Kidney (tissue), 22 donors: ENCODE measurements at places on chromosomes 11 and 22.

DNA sequence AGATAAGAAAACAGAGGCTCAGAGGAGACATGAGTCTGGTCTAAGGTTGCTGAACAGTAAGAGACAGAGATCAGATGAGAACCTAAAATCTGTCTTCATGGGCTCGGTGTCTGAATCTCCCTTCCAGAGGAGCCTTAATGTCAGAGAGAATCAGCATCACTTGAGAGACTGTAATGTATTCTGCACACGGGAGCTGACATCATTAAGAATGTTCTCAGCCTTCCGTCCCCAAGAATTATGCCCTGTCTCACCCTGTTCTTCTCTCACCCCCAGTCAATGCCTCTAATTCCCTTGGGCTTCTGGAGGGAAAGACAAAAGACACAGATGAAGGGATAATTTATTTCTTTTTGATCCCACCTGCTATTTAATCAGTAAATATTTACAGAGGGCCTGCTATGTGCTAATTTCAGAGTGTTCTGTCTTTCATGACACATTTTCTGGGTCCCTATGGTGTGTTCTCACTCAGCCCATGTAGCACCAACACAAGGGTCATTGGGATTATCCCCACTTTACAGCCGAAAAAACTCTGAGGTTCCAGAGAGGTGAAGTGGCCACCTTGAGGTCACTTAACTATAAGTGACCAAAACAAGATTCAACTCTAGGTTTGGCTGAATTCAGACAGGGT is 61.8 kb downstream of the CD82 start:
- DNase-seq, result no peak

- DNase-seq, result peak; percentile 74
Observed at GRCh38 chr11:122711831-122712381, 56.4 kb downstream of the UBASH3B start.

DNA sequence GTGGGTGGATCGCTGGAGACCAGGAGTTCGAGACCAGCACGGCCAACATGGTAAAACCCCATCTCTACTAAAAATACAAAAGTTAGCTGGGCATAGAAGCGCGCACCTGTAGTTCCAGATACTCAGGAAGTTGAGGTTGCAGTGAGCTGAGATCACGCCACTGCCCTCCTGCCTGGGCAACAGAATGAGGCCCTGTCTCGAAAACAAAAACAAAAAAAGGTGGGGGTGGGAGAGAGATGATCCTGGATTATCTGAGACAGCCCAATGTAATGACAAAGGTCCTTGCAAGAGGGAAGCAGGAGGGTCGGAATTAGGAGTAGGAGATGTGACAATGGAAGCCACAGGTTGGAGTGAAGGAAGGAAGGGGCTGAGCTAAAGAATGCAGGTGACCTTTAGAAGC is 87.6 kb upstream of the APOA1 start:
- no peak for DNase-seq

- DNase-seq, result no peak
Observed at GRCh38 chr11:11580841-11581411, 40.9 kb downstream of the GALNT18 start.

GRCh38 chr22:41917903-41918791 is 3.3 kb upstream of the SHISA8 start:
- DNase-seq, result peak; percentile 44

GRCh38 chr11:58866788-58867187 is 22.3 kb upstream of the GLYATL2 start:
- no peak for DNase-seq

GRCh38 chr11:27339941-27340340 is 23.1 kb downstream of the CCDC34 start:
- no peak for DNase-seq

GRCh38 chr11:68844376-68844775 is 2.7 kb upstream of the CPT1A start:
- DNase-seq, result no peak

DNA sequence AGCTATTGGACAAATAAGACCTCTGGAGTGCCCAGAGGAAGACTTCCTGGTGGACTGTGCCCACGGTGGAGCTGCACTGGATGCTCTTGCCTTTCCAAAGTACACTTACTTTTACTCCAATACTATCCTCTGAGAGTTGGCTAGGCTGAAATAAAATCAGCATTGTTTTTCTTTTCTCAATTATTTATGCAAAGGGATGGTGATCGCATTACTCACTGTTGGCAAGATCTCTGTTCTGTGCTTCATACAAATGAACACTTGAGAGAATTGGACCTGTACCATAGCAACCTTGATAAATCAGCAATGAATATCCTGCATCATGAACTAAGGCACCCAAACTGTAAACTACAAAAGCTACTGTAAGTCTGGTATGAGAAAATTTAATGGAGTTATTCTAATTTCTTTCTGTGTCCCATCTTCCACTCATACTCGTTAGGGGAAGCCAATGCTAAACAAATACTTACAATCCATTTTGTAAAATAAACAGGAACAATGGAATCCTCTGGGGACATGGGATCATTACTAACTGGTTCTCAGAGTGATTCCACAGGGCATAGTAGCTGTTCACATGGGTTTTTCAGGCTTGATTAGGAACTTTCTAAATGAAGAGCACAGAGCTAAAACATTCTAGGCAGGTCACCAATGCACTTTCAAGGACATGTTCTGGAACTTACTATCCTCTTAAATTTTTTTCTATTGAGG is 26.3 kb downstream of the NLRP14 start:
- no peak for DNase-seq

GRCh38 chr11:112563808-112564207 is 303.1 kb upstream of the PLET1 start:
- DNase-seq, result no peak

DNA sequence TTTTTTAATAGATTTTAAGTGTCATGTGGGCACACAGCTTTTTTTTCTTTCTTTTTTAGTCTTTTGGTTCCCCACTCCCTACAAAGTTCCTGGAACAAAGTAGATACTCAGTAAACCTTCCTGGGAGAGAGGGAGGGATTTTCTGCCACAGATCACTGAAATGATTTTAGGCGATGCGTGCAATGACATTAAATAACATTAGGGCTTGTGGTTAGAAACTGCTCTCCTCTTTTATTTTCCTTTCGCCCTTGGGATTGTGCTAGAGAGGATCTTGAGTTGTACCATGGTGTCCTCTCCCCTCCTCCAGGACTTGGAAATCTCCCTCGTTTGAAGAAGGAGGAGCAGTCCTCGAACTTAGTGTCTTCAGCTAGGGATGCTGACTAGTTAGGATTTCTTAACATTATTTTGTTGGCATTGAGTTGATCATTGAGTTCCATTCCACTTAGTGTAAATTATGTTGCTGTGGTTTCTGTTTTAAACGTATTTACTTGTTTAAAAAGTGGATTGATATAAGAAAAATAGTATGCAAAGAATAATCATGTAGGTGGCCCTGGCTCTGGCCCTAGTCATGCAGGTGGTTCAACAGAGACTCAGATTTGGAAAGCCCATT is 88.4 kb downstream of the TRAF6 start:
- DNase-seq, result no peak

DNA sequence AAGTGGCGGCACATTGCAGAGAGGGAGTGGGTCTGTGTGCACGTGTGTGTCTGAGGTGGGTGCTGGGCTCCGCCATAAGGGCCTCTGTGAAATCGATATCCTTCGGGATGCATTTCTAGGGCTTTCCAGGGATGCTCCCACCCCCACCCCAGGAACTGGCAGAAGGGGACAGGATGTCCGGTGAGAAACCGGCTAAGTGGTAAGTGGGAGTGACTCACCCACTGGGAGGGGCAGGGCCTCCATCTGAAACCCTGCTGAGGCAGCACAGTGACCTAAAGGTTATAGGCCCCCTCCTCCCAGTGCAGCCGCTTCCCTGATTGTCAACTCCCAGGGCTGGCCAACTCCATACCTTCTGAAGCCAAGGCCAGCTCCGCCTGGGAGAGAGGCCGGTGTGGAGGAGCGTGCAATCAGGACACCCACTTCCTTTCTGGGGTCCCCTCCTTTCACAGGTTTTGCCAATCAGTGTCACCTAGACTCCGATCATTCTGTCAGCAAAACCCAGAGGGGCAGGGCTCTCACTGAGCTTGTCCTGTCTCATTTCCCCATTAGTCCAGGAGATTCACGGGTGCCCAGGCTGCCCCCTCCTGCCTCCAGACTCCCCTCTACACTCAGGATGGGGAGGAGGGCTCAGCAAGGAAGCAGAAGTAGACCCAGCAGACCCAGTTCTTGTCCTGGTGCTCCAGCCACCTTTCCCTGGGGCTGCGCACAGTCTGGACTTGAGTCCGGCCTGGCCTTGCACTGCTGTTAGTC is 44.5 kb downstream of the NECTIN1 start:
- peak; percentile 77 for DNase-seq

GRCh38 chr11:87391496-87391895 is 353.8 kb downstream of the TMEM135 start:
- DNase-seq, result no peak

DNA sequence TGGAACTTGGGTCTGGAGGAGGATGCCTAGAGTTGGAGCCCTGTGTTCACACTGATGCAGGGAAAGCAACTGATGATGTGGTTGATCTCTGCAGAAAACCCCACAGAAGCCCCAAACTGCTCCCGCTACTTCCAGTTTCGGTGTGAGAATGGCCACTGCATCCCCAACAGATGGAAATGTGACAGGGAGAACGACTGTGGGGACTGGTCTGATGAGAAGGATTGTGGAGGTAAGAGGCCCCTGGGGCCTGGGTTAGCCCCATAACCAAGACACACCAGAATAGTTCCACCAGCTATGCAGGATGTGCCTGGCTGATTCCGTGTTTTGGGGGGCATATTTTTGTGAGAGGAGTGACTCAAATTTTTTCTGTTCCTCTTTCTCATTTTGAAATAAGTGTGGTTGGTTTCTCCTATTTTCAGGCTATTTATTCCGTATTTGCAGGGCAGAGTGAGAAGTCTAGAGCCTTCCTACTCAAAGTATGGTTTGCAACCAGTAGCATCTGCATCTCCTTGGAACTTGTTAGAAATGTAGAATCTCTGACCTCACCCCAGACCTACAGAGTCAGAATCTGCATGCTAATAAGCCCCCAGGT is 137.3 kb upstream of the SORL1-AS1 start:
- DNase-seq, result no peak

DNA sequence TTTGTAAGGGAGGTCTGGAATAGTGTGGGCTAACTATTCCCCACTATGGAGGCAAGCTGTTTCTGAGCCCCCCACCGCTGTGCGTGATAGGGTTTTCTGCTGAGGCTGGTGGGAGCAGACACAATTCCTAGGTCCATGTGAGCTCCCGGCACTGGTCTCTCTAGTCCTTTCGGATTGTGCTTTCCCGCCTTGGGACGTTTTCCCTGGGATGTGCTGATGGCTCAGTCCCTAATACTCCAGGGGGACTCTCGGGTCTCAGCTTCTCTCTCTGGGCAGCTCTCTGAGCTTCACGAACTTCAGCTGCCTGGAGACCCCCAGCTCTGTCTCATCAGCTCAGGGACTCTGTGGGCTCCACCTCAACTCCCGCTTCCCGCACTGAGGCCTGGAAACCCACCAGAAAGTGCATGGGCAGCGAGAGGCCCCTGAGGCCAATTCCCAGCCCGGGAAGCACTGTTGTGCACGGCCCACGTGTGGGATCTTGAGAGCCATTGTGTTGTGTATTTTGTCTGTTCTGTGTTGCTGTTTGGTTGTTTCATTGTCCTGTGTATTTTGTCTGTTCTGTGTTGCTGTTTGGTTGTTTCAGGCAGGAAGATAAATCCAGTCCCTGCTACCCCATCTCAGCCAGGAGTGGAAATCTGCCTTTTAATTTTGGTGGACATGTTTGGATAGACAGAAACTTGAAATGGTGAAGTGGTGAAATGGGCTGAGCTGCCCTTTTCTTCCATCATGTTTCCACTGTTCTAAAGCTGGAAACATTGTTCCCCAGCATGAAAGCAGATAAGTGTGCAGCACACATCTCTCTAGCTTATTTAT is 12.7 kb upstream of the TNNT3 start:
- DNase-seq, result no peak

DNA sequence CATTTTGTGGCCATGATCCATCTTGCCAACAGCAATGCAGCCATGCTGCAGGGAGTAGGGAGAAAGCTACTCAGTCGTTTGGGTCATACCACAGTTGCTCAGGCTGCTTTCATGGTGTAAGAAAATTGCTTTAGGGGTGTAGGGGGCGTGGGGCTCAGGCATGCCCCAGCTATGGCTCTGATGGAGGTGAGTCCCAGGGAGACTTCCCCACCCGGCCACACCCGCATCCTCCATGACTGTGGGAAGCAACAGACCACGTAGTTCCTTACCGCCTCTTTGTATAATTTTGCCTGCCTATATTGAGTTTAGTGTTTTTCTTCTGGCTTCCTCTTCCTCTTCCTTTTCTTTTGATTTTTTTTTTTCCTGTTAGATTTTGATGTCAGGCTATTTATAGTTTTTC is 58.8 kb downstream of the SPECC1L start:
- no peak for DNase-seq

- DNase-seq, result no peak
Observed at GRCh38 chr11:69137151-69137844, 18.4 kb upstream of the SMIM38 start.

DNA sequence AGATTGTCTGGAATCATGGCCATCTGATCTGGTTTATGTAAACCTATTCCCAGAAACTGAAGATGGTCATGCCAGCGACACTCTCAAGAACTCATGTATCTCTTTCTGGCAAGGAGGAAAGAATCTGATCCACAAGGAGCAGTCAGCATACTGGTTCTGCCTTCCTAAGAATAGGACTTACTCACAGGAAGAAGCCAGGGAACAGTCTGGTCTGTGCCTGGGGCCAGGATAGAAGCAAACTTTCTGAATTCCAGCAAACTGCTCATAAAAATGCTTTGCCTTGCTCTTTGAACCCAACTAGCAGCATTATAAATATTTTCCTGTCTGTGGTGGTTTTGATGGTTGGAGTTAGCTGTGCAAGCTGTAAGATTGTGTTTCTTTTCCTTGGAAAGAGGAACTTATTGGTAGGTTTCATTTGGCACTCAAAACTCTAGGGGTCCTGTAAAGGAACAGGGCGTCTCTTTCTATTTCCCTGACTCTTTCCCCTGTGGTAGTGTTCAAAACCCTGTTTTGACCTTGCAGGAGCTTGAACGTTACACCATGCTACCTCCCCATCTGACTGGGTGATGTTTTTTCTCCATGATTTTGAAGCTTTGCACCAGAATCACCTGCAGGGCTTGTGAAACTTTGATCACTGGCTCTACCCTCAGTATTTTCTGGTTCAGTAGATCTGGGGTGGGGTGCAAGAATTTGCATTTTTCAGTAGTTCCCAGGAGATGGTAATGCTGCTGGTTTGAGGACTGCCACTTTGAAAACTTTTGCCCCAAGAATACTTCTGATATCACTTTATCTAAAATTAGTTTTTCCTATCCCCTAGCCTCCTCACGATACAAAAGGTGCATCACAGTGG is 627.8 kb upstream of the ANO5 start:
- no peak for DNase-seq

DNA sequence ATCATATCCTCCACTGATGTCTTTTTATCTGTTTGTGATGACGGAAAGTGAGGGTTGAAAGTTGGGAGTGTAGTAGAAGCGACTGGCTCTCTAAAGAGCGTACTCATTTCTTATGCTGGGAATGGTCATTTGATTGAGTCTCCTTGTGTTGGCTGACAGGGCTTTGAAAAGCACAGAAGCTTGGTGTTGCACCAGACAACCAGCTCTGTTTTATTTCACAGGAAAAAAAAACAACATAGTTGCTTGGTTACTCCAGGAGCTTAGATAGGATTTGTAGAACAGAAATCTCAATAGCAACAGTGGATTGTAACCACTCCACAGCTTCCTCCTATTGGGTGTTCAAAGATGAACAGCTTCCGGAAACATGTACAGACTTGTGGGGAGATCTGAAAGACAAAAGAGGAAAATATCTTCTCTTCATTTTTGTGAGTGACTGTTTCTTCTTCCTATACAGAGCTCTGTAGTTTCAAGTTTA is 2.7 kb downstream of the RBM14 start:
- DNase-seq, result peak; percentile 36

- peak; percentile 51 for DNase-seq
Observed at GRCh38 chr22:24772493-24773220, 1.9 kb downstream of the PIWIL3 start.

GRCh38 chr11:48210052-48210451 is 6.6 kb upstream of the OR4B1 start:
- DNase-seq, result no peak
